ENCODE measurements at places on chromosomes 12 and 14.

- DNase-seq, result peak; percentile 98
These were observed 27.6 kb downstream of the ETFBKMT start for GRCh38 chr12:31687101-31687527.

GRCh38 chr14:83867566-83868225 lies 1662.2 kb upstream of the FLRT2 start:
- no peak for DNase-seq

DNA sequence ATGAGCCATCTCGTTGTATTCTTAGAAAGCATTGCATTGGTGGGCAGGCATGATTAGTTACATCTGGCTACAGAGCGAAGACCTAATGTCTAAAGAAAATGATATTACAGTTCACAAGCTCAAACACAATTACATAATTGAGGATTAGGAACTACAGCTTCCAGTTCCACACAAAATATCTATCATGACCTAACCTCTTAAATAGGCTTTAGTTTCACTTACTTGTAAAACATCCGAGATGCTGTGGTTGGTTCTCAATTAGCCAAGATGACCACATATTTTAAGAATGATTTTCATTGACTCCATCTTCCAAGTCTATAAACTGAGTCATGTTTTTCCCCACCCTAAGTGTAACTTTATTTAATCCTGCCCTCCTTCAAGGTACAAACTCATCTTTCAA lies 69.5 kb downstream of the LRIG3 start:
- no peak for DNase-seq

- DNase-seq, result no peak
These were observed 104.0 kb downstream of the C14orf39 start for GRCh38 chr14:60381909-60382308.

Measured in KBM-7 (cell line).